Amniotic stem cell (primary cell): ENCODE measurements at places on chromosomes 16 and 17.

GRCh38 chr16:47037746-47038458 lies 64.4 kb upstream of the DNAJA2 start:
- peak; percentile 38 for DNase-seq

GRCh38 chr17:519450-520212 lies 167.0 kb upstream of the RPH3AL start:
- no peak for DNase-seq

- DNase-seq: no peak
Measured at GRCh38 chr17:82458885-82459424, 414 bp downstream of the NARF start.

DNA sequence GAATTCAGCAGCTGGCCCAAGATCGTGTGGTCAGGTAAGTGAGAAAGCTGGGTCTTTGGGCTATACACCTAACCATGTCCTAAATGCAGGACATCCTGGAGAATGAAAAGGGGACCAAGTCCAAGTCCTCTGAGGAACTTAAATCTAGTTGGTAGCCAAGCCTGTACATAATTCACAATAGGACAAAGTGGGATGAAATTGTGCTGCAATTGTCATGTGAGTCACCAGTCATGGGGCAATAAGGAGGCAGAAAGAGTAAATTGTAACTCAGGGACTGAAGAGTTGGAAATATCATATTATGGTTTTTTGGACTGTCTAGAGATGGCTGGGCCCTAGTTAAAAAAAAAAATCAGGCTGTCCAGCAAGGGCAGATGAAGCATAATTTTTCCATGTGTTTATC lies 202.6 kb downstream of the CYLD start:
- DNase-seq: no peak

DNA sequence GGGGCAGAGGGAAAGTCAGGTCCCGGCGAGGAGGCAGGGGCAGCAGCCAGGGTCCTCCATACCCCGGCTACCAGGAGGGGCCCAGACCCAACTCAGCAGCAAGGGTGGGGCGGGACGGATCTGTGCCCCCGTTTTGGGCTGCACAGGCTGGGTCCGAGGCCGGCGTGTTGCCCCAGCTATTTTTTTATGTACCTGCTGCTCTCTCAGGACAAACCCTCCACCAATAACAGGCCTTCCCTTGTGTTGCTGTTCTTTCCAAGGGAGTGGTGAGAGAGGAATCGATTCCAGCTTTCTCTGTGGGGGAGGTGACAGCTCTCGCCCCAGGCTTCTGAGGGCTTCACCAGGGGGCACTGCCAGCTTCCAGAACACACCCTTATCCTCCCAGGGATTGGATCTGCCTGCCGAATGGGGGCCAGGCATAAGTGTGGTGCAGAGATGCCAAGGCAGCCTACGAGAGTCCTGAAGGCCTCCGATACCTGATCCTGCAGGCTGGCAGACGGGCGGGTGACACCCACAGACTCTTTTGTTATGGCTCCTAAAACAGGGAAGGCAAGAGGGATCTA lies 22.3 kb downstream of the RTN4RL1 start:
- no peak for DNase-seq

DNA sequence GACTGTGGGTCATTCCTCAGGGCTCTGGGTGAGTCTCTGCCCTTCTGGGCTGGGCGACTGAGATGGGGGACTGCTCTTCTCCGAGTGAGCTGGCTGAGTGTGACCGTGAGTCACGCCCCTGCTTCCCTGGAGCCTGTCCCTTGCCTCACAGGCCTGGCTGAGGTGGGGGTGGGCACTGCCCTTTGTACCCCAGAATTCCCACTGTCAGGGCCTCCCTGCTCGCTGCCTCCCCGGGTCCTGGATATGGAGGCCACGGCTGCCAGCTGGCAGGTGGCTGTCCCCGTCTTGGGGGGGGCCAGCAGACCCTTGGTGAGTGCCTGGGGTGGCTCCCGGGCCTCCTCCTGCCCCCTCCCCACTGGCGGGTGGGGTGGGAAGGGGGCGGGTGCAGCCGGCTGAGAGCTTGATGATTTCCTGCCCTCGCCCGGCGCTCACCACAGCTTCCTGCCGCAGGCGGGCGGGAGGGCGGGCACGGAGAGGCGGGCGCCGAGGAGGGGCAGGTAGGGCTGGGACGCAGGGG lies at the start of gene LAT:
Gene LAT (plus strand): TSS at position 434 of the 517 bp plus-strand sequence. CDS start 366 bp downstream, outside the sequence.
- no peak for DNase-seq

- DNase-seq: no peak
Measured at GRCh38 chr17:63701868-63702720, 2.2 kb upstream of the LIMD2 start.

DNA sequence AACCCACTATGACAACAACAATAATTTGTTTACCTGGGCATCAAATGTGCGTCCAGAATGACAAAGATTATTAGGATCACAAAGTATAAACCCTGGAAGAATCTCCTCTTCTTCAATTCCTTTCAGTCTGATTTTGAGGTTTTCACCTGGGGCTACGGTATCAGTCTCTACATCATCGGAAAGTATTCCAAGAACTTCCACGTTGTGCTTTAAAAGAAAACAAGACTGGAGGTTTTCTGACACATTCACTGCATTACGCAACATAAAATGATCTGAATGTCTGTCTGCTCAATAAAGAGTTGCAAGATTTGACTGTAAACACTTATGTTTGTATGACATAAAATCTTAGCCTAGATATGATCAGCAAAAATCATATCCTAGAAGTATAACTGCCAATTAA lies 26.0 kb upstream of the RSL1D1 start:
- DNase-seq: no peak

DNA sequence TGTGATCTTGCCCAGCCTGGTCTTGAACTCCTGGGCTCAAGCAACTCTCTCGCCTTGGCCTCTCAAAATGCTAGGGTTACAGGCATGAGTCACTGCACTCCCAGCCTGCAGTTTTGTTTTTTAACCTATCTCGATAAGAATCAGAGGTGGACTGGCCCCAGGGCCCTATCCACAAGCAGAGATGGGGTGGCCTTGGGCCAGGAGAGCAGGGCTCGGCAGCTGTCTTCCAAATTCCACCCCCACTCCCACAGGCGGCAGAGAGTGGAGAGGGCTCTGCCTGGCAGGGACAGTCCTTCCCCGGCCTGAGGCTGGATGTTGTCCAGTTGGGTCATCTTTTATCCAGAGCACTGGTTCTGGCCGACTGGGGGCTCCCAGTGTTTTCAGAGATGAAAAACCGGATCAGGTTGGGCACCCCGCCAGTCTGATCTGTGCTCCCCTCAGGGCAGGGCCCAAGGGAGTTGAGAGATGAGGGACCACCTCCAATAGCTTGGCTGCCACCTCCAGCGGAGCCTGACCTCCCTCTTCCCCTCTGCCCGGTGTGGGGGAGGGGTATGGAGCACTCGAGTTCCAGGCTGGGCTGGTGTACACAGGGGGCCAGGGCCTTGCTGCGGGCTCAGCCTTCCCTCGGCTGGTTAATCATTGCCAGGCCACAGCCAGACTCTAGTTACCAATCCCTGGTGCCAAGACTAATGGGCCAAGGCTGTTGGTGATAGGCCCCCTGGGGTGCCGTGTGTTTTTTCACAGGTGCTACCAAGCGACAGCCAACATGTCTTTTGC lies 30.3 kb upstream of the MYO15B start:
- no peak for DNase-seq

DNA sequence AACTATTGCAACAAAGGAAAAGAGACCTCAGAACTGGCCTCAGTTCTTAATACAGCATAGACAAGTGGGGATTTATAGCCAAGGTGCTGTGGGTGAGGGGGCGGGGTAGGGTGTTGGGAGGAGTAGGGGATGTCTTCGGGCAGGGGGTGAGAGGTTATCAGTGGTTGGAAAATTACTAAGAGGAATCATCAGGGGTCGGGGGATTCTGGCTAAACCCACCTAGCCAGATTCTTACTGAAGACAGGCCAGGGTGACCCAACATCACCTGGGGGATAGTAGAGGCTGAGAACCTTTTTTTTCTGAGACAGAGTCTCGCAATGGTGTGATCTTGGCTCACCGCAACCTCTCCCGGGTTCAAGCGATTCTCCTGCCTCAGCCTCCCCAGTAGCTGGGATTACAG lies 32.6 kb downstream of the HS3ST3B1 start:
- DNase-seq: no peak
